ENCODE measurements at places on chromosomes 4 and X. TPM values are rescaled to one million over a fixed set of nuclear protein-coding genes. Genes with fewer than 3 reads are reported as not detected.
A peak's percentile ranks its signal among the peaks of the same experiment; 100 is the strongest.

GRCh38 chr4:167955006-167955405 lies 137.3 kb upstream of the ANXA10 start:
- DNase-seq: no peak
- H3K27ac ChIP-seq: no peak overlapping the region
- no peaks in the 10 kb centered on the region for H3K36me3 ChIP-seq
- no peaks in the 10 kb centered on the region for H3K27me3 ChIP-seq
- no peak overlapping the region for H3K4me3 ChIP-seq

DNA sequence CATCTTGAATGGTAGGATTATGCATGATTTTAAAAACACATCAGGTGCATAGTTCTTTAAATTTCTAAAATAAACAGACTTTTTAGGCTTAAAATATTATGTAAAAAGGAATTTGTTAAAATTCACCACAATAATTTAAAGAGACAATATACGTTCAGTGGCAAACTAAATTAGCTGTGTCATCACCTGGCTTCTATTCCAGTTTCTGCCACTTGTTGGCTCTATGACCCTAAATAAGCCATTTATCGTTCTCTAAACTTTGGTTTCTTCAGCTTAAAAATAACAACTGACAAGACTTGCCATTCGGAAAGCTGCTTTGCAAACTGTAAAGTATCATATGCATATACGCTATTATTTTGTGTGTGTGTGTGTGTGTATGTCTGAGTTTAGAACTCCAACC lies 141.3 kb downstream of the MGST2 start:
- no peaks in the 10 kb centered on the region for H3K4me1 ChIP-seq
- no peak overlapping the region for H3K27ac ChIP-seq
- no peaks in the 10 kb centered on the region for H3K36me3 ChIP-seq
- DNase-seq: no peak

GRCh38 chr4:16226816-16227461 lies 668 bp upstream of the TAPT1 start:
- DNase-seq: no peak
- H3K27ac ChIP-seq: peak overlapping the region; percentile 90
- H3K4me3 ChIP-seq: peak overlapping the region; percentile 83
- H3K4me1 ChIP-seq: peaks cover 16% of the 10 kb centered on the region
- H3K27me3 ChIP-seq: no peaks in the 10 kb centered on the region

GRCh38 chrX:100289066-100289558 lies 121.0 kb downstream of the PCDH19 start:
- no peaks in the 10 kb centered on the region for H3K27me3 ChIP-seq
- no peak overlapping the region for H3K4me3 ChIP-seq
- no peak overlapping the region for H3K27ac ChIP-seq
- DNase-seq: no peak

- H3K36me3 ChIP-seq: no peaks in the 10 kb centered on the region
- no peaks in the 10 kb centered on the region for H3K4me1 ChIP-seq
- H3K4me3 ChIP-seq: no peak overlapping the region
- H3K27me3 ChIP-seq: no peaks in the 10 kb centered on the region
These were observed 71.3 kb upstream of the ANKRD50 start for GRCh38 chr4:124783847-124784246.

GRCh38 chr4:24686866-24687692 lies 102.7 kb upstream of the DHX15 start:
- H3K27ac ChIP-seq: no peak overlapping the region
- no peaks in the 10 kb centered on the region for H3K4me1 ChIP-seq
- H3K27me3 ChIP-seq: peaks cover 9% of the 10 kb centered on the region
- no peaks in the 10 kb centered on the region for H3K36me3 ChIP-seq
- peak; percentile 36 for DNase-seq
- H3K4me3 ChIP-seq: peak overlapping the region; percentile 12

DNA sequence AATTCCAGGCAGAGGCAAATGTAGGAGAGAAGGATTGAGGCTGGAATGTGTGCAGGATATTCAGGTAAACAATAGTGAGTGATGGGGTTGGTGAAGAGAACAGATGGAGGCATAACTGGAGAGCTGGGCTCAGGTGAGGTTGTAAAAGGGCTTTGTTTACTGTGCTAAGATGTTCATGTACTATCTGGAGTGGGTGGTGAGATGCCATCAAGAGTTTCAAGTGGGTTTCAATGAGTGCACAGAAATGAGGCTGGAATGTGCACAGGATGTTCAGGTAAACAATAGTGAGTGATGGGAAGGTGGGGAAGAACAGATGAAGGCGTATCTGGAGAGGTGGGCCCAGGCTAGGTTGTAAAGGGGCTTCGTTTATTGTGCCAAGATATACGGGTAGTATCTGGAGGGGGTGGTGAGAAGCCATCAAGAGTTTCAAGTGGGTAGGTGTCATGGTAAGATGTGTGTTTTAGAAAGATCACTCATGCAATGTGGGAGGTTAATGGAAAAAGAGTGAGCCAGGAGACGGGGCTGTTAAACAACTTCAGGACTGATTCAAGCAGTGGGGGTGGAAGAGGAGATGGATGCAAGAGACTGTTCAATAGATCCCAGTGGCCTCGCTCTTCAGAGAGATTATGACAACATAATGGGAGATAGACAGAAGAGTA lies 25.4 kb upstream of the NMU start:
- DNase-seq: no peak
- no peak overlapping the region for H3K27ac ChIP-seq
- H3K4me3 ChIP-seq: no peak overlapping the region
- H3K36me3 ChIP-seq: no peaks in the 10 kb centered on the region
- H3K4me1 ChIP-seq: no peaks in the 10 kb centered on the region

- no peak overlapping the region for H3K4me3 ChIP-seq
- H3K27ac ChIP-seq: no peak overlapping the region
- H3K27me3 ChIP-seq: no peaks in the 10 kb centered on the region
- no peaks in the 10 kb centered on the region for H3K4me1 ChIP-seq
These were observed 38.7 kb upstream of the DCLK2 start for GRCh38 chr4:150039274-150040127.

- no peak overlapping the region for H3K4me3 ChIP-seq
- H3K36me3 ChIP-seq: no peaks in the 10 kb centered on the region
- H3K27ac ChIP-seq: no peak overlapping the region
- H3K4me1 ChIP-seq: no peaks in the 10 kb centered on the region
These were observed 33.2 kb downstream of the NPY2R start for GRCh38 chr4:155241664-155242063.

GRCh38 chrX:24375600-24376131 lies 15.2 kb downstream of the SUPT20HL1 start:
- no peak overlapping the region for H3K27ac ChIP-seq
- H3K36me3 ChIP-seq: no peaks in the 10 kb centered on the region
- H3K4me3 ChIP-seq: no peak overlapping the region
- DNase-seq: no peak
- no peaks in the 10 kb centered on the region for H3K4me1 ChIP-seq

The CDS1 gene
- 14.6 TPM for total RNA-seq

GRCh38 chr4:7037425-7037824 lies 5.7 kb upstream of the TADA2B start:
- DNase-seq: no peak
- H3K4me3 ChIP-seq: no peak overlapping the region
- H3K36me3 ChIP-seq: no peaks in the 10 kb centered on the region
- no peaks in the 10 kb centered on the region for H3K27me3 ChIP-seq

DNA sequence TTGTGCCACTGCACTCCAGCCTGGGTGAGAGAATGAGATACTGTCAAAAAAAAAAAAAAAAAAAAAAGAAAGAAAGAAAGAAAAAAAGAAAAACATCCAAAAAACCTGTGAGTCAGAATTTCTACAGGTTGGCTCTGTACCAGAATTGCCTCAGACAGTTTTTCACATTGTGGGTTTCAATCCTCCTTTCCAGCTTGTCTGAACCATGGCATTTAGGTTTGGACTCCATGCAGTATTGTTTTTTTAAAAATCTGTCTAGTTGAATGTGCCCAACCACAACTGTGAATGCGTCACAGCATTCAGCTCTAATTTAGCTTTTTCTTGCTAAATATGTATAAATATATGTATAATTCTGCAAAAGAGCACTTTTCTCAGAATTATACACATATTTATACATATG lies 31.4 kb upstream of the ARSH start:
- no peak for DNase-seq
- H3K4me3 ChIP-seq: no peak overlapping the region
- no peaks in the 10 kb centered on the region for H3K36me3 ChIP-seq
- no peak overlapping the region for H3K27ac ChIP-seq
- no peaks in the 10 kb centered on the region for H3K27me3 ChIP-seq

DNA sequence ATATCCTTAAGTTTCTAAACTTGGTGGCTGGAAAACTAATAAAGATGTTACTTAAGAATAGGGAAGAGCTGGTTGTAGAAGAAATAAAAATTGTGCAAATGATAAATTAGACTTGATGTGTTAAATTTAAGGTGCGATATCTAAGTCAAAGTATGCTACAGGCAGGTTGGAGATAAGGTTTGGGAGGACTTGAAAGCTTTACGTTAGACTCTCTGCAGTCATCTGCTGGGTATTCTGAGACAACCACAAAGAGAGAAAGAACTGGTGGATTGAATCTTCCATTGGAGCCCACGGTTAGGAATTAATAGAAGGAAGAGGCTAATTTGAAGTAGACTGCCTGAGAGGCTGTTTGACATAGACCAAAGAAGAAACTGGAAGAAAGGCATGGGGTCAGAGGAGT lies 7.9 kb downstream of the SMAD1 start:
- no peak overlapping the region for H3K27ac ChIP-seq
- no peak for DNase-seq
- no peaks in the 10 kb centered on the region for H3K36me3 ChIP-seq
- H3K4me3 ChIP-seq: no peak overlapping the region
- H3K27me3 ChIP-seq: no peaks in the 10 kb centered on the region
- H3K4me1 ChIP-seq: no peaks in the 10 kb centered on the region

GRCh38 chr4:80610845-80611677 lies 275.5 kb downstream of the CFAP299 start:
- H3K27me3 ChIP-seq: peaks cover 28% of the 10 kb centered on the region
- DNase-seq: no peak
- no peak overlapping the region for H3K4me3 ChIP-seq
- H3K27ac ChIP-seq: no peak overlapping the region
- no peaks in the 10 kb centered on the region for H3K36me3 ChIP-seq
- H3K4me1 ChIP-seq: no peaks in the 10 kb centered on the region

- no peak for DNase-seq
- peaks cover 10% of the 10 kb centered on the region for H3K4me1 ChIP-seq
- no peak overlapping the region for H3K27ac ChIP-seq
- no peak overlapping the region for H3K4me3 ChIP-seq
These were observed 103.4 kb upstream of the MAOA start for GRCh38 chrX:43552703-43553102.

The TADA2B gene
- total RNA-seq: 13.4 TPM

GRCh38 chrX:153933748-153934147 lies 1.1 kb downstream of the NAA10 start:
- peak overlapping the region; percentile 71 for H3K4me3 ChIP-seq
- no peaks in the 10 kb centered on the region for H3K27me3 ChIP-seq
- peaks cover 5% of the 10 kb centered on the region for H3K36me3 ChIP-seq
- H3K4me1 ChIP-seq: peaks cover 14% of the 10 kb centered on the region
- peak overlapping the region; percentile 74 for H3K27ac ChIP-seq

- no peak for DNase-seq
These were observed 59.6 kb downstream of the GPRIN3 start for GRCh38 chr4:89247951-89248350.

DNA sequence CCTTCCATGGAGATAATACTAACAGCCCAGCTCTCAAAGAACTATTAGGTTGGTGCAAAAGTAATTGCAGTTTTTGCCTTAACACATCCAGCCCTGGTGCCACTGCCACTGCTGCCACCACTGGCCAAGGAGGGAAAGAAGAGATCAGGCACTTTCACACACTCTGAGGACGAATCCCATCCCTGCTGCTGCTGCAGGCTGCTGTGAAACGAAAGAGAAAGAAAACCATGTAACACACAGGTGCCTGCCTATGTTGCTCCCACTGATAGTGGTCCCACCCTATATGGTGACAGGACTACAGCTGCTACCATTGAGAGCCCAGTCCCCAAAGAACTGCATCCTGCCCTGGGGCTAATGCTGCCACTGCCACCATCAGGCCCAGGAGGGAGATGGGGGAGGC lies 35.1 kb downstream of the TMLHE start:
- DNase-seq: no peak
- no peaks in the 10 kb centered on the region for H3K4me1 ChIP-seq
- no peaks in the 10 kb centered on the region for H3K27me3 ChIP-seq
- H3K4me3 ChIP-seq: no peak overlapping the region

DNA sequence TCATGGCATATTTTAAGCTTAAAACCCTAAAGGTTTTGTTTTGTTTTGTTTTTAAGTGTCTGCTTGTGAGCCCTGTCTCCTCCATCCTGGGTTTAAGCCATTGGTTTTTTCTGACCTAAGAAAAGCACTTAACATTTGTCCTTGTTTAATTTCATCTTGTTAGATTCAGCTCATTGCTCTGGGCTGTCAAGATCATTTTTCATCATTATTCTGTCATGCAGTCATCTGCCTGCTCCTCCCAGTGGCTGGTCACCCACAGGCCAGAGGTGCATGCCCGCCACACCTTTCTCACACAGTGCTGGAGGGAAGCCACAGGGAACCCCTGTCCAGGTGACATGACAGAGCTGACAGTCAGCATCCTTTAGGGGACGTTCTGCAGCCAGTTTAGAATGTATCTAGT lies 11.7 kb upstream of the REELD1 start:
- no peak for DNase-seq
- H3K4me3 ChIP-seq: no peak overlapping the region
- no peaks in the 10 kb centered on the region for H3K4me1 ChIP-seq
- no peaks in the 10 kb centered on the region for H3K27me3 ChIP-seq
- no peak overlapping the region for H3K27ac ChIP-seq
- no peaks in the 10 kb centered on the region for H3K36me3 ChIP-seq

The GLRA2 gene
- total RNA-seq: not detected

The PPEF1 gene
- total RNA-seq: not detected

DNA sequence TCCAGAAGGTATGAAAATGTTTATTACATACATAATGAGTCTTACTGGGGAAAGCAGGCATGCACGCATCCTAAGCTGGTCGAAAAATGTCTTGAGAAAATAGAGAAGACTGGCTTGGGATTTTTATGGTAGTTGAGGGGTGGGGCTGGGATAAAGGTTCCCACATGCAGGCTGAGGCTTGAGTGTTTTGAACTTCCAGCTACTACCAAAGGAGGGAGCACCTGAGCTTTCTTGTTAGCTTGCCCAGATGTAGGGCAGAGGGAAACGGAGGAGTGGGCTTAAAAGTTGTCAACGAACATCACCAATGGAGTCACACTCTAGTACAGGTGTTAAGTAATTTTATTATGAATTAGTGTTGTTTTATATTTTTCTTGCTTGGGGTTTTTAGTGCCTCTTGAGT lies 39.6 kb upstream of the SRPX start:
- no peaks in the 10 kb centered on the region for H3K36me3 ChIP-seq
- H3K4me3 ChIP-seq: no peak overlapping the region
- peak; percentile 23 for DNase-seq

- peaks cover 24% of the 10 kb centered on the region for H3K4me1 ChIP-seq
- H3K36me3 ChIP-seq: no peaks in the 10 kb centered on the region
- no peak overlapping the region for H3K27ac ChIP-seq
- no peak overlapping the region for H3K4me3 ChIP-seq
These were observed 9.3 kb upstream of the SMIM20 start for GRCh38 chr4:25904748-25905082.

The DACH2 gene
- not detected for total RNA-seq

Measured in HCT116 (cell line).